PC-3 (cell line): ENCODE measurements at places on chromosomes 1 and 21. TPM values are rescaled to one million over a fixed set of nuclear protein-coding genes. Genes with fewer than 3 reads are reported as not detected.

SYCP1 gene
- not detected in 2 replicates for total RNA-seq

RAB4A gene
- 33.9 and 67.0 TPM in 2 replicates for total RNA-seq

L1TD1 gene
- not detected in 2 replicates for total RNA-seq

INTS11 gene
- total RNA-seq = 254 and 324 TPM in 2 replicates

KRTAP7-1 gene
- total RNA-seq = not detected in 2 replicates

ITLN1 gene
- total RNA-seq = not detected in 2 replicates

KLF17 gene
- 0.26 and 0.58 TPM in 2 replicates for total RNA-seq

RIIAD1 gene
- not detected in 2 replicates for total RNA-seq

TNFRSF18 gene
- 87.2 and 120 TPM in 2 replicates for total RNA-seq

DNA sequence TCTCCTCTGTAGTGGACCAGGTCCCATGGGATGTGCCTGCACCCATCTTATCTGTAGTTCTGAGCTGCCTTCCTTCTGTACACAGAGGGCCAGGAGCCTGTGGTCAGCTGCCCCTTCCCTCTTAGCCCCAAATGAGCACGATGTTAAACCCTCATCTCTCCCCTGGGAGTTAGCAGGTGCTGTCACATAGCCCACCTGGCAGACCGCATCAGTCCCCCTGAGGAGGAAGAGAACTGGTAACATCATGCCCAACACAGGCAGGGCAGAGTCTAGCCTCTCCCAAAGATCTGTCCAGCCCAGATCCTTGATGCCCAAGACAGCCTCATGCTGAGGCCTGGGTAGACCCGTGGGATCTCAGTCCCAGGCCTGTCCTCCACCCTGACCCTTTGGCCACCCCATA lies 4.7 kb downstream of the TIE1 start:
- no peak for DNase-seq

DNA sequence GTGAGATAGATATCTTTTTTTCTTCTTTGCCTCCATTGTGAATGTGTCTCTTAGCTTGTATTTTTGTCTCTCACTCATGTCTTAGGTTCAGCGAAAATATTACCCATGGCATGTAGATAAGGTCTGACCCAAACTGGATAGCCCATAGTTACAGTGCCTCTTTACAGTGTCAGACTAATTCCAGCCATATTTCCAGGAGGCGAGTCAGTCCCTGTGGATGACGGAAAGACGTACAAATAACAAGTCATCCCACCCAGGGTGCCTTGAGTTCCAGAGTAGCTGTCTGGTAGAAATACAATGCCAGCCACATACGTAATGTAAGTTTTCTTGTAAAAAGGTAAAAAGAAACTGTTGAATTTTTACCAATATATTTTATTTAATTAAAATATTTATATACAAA lies 157.3 kb downstream of the ZNF281 start:
- DNase-seq = peak; percentile 30

DNA sequence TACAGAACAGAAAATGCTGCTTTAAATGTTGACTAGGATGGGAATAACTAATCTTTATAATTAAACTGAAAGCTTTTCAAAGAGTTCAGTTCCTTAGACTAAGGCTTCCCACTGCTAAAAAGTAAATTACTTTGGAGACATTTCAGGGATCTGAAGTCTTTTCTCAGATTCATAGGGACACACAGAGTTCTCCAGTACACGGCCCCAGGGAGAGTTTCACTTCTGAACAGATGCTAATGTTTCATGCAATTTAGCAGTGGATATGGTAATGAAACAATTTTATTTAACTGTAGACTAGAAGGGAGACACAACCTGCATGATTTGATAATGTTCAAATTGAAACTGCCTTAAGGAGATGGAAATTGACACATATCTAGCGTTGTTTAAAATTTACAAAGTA lies 1282.6 kb downstream of the NCAM2 start:
- no peak for DNase-seq

DNA sequence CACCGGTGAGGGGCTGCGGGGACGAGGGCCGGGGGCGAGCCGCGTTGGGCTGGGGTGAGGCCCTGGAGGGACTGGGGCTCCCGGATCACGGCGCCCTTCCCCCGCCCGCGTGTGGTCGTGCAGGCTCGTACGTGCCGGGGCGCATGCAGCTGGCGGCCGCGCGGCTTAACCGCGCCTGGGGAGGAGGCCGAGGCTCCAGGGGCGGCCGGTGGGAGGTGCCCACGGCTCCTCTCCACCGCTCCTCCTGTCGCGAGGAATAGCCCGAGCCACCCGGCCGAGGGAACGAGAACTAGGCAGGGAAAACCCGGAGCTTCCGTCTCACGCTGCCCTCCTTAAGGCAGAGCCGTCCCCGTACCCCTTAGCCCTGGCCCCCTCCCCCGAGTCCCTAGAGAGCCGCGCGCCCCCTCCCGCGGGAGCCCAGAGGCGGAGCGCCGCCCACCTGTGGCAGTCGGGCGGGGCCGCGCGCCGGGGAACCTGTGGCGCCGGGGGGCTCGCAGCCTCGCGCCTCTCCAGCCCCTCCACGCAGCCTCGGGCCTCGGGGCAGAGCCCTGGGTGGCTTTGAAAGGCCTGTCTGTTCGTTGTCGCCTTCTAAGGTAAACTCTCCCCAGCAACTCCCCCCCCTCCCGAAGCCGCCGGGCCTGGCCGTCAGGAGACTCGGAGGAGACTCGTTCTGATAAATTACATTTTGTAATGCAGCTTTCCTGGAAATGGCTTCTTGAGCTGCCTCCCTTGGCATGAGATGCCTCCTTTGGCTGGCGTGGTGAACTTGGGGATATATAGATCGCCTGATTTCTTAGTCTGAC lies 746 bp downstream of the AK4 start:
- peak; percentile 61 for DNase-seq

DNA sequence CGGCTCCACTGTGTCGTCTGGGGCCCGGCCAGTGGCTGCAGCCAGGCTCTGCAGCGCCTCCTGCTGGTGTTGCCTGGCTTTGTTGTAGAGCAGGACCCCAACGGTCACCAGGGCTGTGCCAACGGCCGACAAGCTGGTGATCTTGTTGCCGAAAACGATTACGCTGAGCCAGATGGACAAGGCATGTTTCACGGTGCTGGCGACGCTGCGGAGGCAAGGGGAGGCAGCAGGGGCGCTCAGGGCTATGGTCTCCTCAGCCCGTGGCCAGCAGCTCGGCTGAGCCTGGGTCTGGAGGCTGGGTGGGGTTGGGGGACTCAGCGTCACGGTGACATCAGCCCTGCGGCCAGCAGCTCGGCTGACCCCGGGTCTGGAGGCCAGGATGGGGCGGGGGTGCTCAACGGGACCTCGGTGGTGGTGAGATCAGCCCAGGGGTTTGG lies 7.0 kb upstream of the CDK11B start:
- DNase-seq = no peak

DNA sequence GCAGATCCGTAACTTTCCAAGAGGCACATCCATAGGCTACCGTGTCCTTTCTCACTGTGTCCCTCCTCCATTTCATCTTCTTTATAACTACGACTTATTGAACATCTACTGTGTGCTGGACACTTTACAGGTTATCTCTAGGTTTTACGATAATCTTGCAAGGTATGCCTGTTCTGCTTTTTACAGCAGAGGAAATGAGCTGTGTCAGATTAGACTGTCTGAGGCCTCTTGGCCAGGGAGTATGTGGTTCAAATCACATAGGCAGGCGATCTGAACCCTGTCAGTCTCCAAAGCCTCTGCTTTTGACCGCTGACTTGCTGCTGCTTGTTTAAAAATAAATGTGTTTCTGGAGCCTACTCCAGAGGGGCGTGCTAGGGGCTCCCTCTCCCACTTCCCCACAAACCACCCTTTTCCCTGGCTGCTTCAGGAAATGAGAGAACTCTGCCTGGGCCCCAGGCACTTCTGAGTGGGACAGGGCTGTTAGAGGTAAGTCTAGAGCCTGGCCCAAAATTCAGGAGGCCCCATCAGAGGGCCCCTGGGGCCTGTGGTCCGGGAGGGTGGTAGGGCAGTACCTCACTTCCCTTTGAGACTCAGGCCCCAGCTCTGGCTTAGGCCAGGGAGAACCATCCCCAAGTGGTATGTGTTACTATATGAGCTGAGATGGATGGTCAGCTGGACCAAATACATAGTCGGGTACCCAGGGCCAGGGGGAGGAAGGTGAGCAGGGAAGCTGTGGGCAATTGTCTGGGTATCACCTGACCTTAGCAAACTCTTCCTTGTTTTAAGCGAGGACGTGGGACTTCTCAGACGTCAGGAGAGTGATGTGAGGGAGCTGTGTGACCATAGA lies 4.4 kb downstream of the PSEN2 start:
- no peak for DNase-seq

- peak; percentile 96 for DNase-seq
Measured at GRCh38 chr1:26111530-26112406, at the start of gene PDIK1L. PDIK1L (plus strand) TSS chr1:26111824; CDS start chr1:26114309, 2,485 bp downstream.

DNA sequence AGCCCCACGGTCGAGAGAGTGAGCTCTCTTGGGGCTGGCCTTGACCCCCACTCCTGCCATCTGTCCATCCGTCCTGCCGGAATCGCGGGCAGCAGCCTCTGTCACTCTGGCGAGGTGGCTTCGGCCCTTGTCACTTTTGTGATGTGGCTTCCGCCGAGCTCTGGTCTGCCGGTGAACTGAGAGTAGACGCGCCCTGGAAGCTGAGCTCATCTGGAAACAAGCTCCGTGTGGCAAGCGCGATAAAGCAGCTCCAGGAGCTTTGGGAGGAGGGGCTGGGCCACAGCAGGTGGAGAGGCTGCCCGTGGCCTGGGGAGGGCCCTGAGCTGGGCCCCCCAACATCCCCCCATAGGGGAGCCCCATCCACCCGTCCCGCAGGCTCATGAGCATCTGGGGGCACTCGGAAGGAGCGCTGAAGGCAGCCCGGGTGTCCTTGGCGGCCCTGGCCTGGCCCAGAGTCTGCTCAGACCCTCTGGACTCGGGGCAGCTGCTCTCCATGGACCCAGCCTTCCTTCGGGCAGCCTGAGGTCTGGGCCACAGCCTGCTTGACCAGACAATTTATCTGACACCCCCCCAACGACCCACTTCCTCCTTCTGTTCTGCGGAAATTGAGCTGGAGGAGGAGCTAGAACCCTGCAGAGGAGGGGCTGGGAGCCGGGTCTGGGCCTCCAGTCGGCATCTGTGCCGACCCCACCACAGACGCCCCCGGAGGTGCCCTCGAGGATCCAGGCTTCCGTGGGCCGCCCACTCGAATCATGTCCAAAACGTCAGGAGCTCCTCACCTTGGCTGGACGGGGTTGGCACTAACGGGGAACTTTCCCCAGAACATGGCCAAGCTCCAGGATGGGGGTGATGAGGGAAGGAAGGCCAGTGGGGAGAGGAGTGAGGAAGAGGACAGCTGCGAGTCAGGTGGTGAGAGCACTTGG lies 59.1 kb downstream of the SLC19A1 start:
- DNase-seq = no peak

GRCh38 chr1:92808381-92808780 lies 23.5 kb upstream of the RPL5 start:
- DNase-seq = peak; percentile 62

DNA sequence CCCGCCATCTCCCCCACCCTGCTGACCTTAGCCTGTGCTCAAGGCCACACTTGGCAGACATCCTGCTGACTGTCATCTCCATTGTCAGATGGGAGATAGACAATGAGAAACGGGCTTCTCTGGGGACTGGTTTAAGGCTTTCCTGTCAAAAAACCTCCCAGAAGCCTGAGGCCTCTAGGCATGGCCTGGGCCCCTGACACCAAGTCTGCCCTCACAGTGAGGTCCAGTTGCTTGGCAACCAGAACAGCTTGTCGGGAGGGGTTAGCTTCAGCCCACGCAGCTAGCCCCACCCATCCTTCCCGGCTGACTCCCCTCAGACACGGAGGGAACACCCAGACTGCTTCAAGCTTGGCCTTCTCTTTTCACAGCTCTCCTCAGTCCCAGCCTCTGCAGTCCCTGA lies 11.0 kb downstream of the PLEKHA6 start:
- no peak for DNase-seq

- no peak for DNase-seq
Measured at GRCh38 chr1:200228081-200228480, 181.8 kb downstream of the ZNF281 start.

DNA sequence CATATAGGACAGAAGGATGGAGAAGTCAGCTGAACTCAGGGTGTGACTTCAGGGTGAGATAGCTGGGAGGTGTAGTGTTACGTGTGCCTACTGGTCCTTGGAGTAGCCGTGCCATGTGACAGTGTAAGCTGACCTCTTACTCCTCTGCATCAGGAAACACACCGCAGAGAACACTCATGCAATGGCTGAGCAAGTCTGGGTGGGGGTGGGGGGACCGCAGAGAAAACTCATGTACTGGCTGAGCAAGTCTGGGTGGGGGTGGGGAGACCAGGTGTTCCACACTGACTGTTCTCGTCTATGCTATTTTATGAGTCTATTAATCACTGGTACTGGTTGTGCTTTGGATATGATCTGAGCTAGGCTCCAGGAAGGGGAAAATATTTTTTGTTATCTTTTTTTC lies 233.1 kb downstream of the PAPPA2 start:
- DNase-seq = peak; percentile 69

- no peak for DNase-seq
Measured at GRCh38 chr1:62218604-62219003, 24.0 kb downstream of the L1TD1 start.

- DNase-seq = no peak
Measured at GRCh38 chr1:191729742-191730141, 428.5 kb upstream of the RGS18 start.

- no peak for DNase-seq
Measured at GRCh38 chr1:44266400-44267344, 53.4 kb downstream of the DMAP1 start.

DNA sequence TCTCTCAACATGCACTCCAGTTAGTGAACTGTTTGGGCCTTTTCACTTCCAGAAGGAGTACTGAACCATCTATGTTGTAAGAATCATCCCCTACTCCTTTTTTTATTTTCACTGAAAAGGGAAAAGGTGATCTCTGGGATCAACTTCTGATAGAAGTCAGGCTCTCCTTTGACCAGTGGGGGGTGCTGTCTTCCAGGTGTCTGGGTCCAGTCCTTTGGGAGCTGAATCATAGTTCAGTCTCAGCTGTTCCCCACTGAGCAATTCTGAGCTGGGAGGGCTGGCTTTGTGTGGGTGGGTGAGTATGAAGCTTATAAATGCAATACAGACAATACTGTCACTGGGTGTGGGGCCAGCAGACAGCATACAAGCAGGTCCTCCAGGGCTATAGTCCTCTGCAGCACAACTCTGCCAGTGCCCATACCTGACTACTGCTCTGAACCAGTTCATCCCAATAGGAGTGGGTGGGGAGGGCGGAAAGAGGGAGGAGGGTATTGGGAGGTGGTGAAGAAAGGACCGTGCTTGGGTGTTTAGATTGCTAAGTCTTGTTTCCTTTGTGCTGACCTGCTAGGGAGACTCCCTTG lies 12.5 kb upstream of the SARS1 start:
- DNase-seq = peak; percentile 87

DNA sequence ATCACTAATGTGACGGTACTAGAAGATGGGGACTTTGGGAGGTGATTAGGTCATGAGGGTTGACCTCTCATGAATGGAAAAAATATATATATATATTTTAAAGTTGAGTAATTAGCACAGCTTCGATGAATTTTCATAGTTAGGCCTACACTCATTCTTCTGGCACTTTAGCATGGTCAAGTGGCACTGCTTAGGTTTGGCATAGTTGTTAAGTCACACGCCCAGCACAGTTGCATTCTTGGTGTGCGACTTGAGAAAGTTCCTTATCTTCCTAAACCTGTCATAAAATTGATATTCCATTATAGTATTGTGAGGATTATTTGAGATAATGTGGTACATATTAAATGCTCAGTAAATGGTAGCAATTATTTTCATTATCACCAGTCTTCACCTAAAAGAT lies 47.7 kb downstream of the MAN1A2 start:
- no peak for DNase-seq

- DNase-seq = no peak
Measured at GRCh38 chr1:53658489-53659230, 80.3 kb downstream of the GLIS1 start.

GRCh38 chr1:39088658-39089057 lies 62.5 kb downstream of the NDUFS5 start:
- no peak for DNase-seq
